Type B pancreatic cell (in vitro differentiated cells): ENCODE measurements at places on chromosomes 2 and 18.

DNA sequence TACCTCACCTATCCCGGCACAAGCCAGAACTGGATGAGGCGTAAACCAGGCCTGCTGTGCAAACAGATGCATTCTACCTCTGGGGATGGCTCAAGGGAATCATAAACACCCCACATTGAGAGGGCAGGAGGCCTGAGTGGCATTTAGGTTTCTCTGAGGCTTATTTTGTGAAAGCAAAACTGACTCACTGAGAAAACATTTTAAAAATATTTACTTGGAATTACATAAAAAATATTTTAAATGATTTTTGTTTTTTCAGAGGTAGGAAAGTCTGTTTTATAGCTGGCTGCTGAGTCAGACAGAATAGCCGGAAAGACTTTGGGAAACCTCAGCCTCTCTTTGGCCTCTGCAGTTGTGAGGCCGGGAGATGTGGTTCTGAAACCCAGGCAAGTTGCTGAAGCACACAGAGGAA, 244.1 kb downstream of the NCKAP5 start:
- DNase-seq = no peak

- DNase-seq = no peak
Observed at GRCh38 chr2:238930216-238930615, 82.3 kb downstream of the TWIST2 start.

- DNase-seq = no peak
Observed at GRCh38 chr18:40501026-40501425, 1454.0 kb upstream of the PIK3C3 start.

DNA sequence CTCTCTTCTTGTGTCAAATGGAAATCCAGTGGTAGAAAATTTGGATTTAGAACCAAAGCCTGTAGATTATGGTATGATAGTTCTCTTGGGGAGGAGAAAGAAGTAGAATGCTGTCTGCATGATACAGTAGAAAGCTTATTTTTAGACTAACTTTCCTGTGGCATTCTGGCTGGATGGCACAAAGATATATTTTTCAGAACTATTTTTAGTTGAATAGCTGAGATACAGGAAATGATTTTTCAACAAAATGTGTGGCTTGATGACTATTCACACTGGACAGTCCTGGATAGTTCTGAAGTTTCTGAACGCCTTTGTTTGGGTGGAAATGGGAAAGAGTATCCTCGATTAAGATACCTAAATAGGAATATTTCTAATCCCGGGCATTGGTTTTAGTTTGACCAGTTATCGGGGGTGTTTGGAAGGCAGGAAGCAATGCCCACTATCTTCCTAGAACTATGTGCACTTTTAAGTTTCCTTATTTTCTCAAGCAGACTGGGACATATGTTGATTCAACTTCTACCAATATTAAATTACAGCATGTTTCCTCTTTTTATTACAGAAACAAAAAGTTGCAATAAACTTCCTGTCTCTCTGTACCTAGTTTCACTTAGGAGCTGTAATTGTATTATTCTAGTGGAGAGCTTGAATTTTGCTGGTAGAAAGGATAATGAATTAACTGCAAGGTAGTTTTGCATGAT, 32.1 kb downstream of the GDF7 start:
- DNase-seq = no peak

DNA sequence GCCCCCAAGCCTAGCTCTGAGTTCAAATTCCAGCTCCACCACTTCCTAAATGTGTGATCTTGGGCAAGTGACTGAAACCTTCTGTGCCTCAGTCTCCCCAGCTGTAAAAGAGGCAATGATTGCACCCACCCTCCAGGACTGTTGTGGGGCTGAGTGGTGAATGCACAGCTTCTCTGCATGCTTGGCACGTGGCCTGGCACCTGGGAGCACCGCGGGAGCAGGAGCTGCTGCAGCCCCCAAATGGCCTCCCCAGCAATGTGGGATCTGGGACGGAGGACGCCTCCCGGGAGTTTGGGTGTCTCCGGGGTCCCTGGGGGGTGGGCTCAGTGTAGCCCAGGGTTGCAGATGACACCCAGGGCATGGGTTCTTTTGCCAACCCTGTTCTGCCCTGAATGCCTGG, 1.6 kb downstream of the KLHL30 start:
- DNase-seq = no peak

- no peak for DNase-seq
Observed at GRCh38 chr2:191481305-191482070, 196.4 kb upstream of the NABP1 start.

GRCh38 chr2:207224381-207224780, 58.6 kb upstream of the KLF7 start:
- no peak for DNase-seq
